Choroid plexus epithelial cell (primary cell): ENCODE measurements at places on chromosomes 2 and 18.

GRCh38 chr18:24094561-24094960 lies 44.3 kb upstream of the CABYR start:
- DNase-seq = no peak

DNA sequence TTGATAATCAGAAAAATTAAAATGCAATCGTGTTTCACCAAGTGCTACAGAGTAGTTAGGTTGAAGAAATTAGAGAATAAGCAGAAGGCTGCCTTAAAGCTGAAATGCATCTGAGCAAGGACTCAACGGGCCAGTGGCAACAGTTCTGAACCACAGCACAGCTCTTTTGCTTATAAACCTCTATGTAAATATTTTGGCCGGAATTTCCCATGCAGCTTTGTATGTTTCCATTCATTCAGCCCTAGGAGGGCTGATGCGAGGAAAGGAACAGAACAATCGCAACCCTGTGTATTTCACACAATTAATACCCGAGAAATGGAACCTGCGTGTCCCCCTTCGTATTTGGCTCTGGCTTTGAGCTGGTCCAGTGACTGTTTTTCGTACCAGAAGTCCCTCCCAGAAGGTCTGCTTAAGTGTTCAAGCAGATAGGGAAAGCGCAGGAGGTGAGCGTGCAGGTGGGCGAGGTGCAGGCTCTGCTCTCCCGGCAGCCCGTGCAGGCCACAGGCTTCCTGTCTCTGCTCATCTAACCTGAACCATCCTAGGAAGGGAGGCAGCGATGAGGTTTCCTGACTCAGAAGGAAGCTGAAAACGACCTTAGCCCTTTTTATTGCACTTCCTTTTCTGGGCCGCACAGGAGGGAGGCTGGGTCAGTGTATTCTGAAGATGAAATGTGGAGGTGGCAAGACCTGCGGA lies 67.3 kb downstream of the ASB1 start:
- no peak for DNase-seq

DNA sequence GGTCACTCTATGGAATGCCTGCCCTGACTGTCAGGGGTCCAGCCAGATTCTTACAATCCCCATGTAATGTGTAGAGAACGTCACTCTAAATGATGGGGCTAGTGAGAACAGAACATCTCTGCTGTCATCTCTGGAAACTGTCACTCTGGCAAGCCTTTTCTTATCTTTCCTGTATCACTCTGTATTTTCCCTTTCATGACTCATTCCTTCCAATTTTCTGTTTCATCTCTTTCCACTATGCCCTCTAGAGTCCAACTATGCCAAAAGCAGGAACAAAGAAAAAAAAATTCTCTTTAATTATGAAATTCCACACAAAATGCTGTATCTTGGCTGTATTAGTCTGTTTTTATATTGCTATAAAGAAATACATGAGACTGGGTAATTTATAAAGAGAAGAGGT lies 608.8 kb downstream of the ADCYAP1 start:
- no peak for DNase-seq

DNA sequence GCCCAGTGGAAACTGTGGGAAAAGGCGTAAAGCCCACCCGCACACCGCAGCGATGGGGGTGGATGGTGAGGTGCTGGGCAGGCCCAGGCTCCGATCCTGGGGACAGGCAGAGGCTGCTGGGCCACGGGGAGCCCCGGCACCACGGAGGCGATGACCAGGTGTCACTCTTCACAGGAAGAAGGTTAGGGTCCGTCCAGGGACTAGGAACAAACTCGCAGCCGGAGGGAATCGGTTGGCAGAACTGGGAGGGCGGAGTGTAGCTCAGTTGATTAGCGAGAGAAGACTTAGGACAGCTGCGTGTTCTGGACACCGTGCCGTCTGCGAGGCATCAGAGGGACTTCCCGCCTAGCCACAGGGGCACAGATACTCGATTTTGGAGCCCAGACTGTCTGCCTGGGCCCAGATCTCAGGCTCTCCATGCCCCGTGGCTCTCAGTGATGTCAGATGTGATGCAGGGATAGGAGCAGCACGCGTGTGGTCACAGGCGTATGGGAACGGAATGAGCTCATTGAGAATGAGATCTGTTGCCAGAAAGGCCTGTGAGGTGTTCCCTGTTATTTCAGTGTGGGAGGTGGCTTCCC lies 16.1 kb upstream of the ALLC start:
- no peak for DNase-seq

DNA sequence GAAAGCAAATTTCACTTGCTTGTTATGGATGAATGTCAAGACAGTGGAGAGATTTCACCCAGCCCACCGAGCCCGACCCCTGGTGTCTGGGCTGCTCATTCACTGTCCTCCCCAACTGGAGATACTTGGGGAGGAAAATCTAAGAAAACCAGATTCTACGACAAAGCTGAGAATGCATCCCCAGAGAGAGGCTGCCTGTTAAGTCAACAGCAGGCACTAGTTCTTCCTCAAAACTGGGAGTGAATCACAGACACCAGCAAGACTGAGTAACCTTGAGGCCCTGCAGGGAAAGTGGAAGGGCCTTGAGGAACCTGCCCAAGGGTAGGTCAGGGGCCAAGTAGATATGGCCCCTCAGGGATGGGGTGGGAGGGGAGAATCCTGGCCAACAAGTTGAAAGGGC lies 34.2 kb upstream of the MLPH start:
- peak; percentile 63 for DNase-seq

DNA sequence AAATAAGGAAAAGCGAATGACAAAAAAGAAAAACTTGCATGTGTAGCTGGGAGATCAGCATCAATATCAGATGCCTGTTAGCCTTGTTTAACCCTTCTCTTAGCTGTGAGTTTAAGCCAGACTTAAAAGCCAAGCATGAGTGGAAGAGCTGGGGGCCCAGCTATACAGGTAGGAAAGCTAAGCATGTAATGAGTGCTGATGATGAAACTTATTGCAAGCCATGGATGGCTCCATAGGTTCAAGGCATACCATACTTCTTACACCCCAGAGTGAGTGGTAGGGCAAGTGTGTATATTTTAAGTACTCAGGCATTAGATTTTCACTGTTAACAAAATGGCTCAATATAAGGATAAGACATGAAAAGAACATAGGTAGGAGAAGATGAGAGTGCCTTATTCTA lies 28.0 kb downstream of the RBBP8 start:
- DNase-seq = no peak

GRCh38 chr2:17226941-17227490 lies 291.2 kb downstream of the RAD51AP2 start:
- DNase-seq = peak; percentile 24

GRCh38 chr2:195238379-195238778 lies 418.6 kb upstream of the SLC39A10 start:
- DNase-seq = no peak

GRCh38 chr18:2409906-2410305 lies 161.4 kb downstream of the METTL4 start:
- DNase-seq = no peak

- peak; percentile 42 for DNase-seq
Measured at GRCh38 chr2:163132850-163133249, 294.3 kb upstream of the KCNH7 start.

DNA sequence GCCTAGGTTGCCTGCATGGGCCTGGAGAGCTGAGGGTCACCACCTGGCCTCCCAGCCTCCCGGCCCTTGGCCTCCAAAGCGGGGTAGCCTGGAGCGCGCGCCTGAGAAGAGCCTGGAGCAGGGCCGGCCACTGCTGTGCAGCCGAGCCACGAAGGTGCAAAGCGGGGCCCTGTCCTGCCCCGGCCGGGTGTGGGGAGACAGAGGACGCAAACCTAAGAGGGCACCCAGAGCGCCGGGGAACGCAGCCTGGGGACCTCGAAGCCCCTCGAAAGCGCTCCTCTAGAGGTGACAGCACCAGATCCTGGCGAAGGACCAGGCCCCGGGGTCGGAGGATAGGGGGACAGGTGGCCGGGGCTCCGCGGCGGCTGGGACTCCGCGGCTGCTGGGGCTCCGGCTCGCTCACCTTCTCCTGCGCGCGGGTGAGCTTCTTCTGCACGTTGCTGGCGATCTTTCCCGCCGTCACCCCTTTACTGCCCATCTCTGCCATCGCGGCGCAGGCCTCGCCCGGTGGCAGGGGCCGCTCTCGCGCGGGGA lies 430 bp downstream of the BIN1 start:
- peak; percentile 27 for DNase-seq

- peak; percentile 87 for DNase-seq
Measured at GRCh38 chr2:667332-667999, 9.7 kb downstream of the TMEM18 start.

GRCh38 chr18:53093636-53094035 lies 753.6 kb downstream of the DCC start:
- DNase-seq = no peak

GRCh38 chr2:14779252-14779651 lies 146.7 kb downstream of the LRATD1 start:
- no peak for DNase-seq

DNA sequence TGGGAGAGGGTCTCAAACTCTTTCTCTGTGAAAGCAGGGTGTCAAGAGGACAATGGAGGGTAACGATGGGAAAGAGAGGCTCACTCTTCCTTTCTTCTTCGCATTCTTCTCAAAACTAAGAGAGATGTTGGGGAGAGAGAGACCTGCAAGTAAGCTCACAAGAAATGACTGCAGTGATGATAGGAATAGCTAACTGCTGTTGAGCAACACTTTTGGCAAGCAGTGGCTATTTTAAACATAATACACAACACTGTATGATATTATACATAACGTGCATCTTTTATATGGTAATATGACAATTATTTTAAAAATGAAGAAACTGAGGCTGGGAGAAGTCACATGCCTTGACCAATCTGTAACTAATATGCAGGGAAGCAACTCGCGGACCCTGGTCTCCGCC lies 247.5 kb downstream of the CMPK2 start:
- no peak for DNase-seq

DNA sequence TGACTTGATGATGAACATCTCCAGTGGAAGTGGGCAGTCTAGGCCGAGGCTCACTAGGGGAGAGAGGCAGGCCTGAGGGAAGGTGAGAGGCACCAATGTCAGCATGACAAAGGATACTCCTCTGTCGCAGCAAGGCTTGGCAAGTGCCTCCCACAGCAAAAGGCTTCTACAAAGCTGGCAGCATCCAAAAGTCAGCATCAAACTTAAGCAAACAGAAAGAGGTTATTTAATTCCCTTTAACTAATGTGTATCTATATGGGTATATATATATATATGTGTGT lies 41.6 kb downstream of the NIFK start:
- no peak for DNase-seq

DNA sequence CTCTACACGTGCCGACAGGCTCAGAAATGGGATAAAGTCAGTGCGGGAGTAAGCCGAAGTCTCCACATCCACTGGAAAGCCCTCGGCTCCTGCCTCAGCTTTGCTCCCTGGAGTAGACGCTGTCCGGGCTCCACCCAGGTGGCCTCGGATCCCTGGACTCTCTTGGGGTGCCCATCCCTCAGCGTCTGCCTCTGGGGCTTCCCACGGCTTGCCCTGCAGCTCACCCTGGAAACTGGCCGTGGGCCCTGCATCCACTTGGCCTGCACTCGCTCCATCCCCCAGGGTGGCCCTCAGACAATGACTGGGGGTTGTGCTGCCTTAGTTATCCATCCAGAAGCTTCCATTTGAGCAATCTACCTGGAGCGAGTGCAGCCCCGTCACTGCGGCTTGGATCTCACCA lies 36.2 kb upstream of the TAF1B start:
- no peak for DNase-seq

DNA sequence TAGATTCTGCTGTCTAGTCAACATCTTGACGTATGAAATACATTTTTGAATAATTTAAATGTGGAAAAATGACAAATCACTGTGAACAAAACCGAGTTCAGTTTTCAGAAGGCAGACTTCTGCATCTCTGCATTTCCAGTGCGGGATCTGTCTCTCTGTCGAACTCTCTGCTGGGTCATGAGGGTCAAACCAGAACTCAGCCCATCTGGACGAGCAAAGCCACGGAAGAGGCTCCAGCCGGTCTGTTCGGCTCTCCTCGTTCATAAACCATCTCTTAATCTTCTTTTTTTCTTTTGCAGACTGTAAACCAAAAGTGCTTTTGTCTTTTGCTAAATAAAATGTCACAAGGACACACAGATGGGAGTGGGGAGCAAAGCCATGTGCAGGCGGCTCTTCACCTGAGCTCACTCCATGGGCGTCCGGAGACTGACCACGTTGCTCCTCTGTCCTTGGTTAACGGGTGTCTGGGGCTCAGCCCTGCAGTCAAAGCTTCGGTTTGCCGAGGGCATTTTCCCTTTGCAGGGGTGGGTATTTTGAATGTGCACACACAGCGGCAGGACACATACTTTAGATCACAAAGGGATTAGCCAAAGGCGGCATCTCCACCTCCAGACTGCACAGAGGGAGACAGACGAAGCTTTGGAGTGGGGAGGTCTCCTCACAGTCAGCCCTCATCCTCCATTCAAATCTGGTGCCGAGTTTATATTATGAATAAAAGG lies 737.9 kb upstream of the SALL3 start:
- DNase-seq = no peak

GRCh38 chr2:150211164-150211631 lies 276.3 kb downstream of the RND3 start:
- peak; percentile 79 for DNase-seq

- peak; percentile 30 for DNase-seq
Measured at GRCh38 chr2:179180242-179180641, 84.4 kb downstream of the SESTD1 start.

GRCh38 chr2:86396291-86396785 lies 44.8 kb upstream of the KDM3A start:
- peak; percentile 63 for DNase-seq

DNA sequence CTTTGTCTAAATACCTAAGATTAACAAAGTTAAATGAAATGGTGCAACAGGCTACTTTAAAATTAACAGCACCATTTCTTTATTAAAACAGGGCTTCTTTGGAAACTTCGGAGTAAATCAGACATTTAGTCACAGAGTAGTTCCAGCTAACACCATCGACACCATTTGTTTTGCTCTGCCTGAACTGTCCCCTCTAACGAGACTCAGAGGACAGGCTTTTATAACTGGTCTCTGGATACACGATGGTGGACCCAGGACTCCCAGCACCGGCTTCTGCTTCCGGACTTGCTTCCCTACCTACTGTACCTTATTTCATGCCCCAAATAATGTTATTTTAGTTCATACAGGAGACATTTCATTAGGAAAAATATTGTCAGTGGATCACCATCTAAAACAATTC lies 252.1 kb downstream of the XIRP2 start:
- DNase-seq = no peak

DNA sequence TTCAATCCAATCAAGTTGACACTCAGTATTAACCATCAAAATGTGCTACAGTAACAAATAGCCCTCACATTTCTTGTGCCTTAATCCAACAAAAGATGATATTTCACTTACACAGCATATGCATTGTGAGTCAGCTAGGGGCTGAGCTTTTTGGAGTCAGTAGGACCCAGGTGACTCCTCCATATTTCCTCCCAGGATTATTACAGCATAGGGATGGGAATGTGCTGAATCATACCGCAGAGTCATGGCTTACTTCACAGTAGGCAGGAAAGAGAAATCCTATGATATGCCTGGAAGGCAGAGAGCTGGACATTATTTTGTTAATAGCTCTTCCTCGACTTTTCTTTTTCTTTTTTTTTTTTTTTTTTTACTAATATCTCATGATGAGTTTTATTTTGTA lies 153.3 kb downstream of the TMEM182 start:
- peak; percentile 3 for DNase-seq
